ENCODE measurements at places on chromosomes 3 and 15.
A peak's percentile ranks its signal among the peaks of the same experiment; 100 is the strongest.

DNA sequence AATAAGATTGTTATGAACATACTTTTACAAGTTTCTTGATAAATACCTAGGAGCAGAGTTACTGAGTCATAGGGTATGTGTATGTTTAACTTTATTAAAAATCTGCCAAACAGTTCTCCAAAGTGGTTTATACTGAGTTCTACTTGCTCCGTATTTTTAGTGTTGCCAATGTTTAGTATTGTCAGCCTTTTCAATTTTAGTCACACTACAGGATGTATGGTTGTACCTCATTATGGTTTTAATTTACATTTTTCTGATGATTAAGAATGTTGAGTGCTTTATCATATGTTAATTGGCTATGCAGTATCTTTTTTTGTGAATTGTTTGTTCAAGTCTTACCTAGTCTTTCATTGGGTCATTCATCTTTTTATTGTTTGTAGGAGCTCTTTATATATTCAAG is 4.3 kb downstream of the TMOD3 start:
- H3K4me1 ChIP-seq, result peaks cover 79% of the 10 kb centered on the region
- H3K4me3 ChIP-seq, result peak overlapping the region; percentile 25
- no peak overlapping the region for H3K27ac ChIP-seq
- peaks cover 2% of the 10 kb centered on the region for H3K36me3 ChIP-seq
- DNase-seq, result no peak
- H3K27me3 ChIP-seq, result no peaks in the 10 kb centered on the region

GRCh38 chr3:161042023-161042501 is 63.1 kb downstream of the B3GALNT1 start:
- no peaks in the 10 kb centered on the region for H3K27me3 ChIP-seq
- DNase-seq, result no peak
- H3K36me3 ChIP-seq, result peaks cover 1% of the 10 kb centered on the region
- no peak overlapping the region for H3K27ac ChIP-seq
- no peak overlapping the region for H3K4me3 ChIP-seq

- no peaks in the 10 kb centered on the region for H3K27me3 ChIP-seq
- no peaks in the 10 kb centered on the region for H3K4me1 ChIP-seq
- H3K36me3 ChIP-seq, result no peaks in the 10 kb centered on the region
- DNase-seq, result no peak
Measured at GRCh38 chr3:107848351-107848915, 242.4 kb downstream of the CD47 start.

DNA sequence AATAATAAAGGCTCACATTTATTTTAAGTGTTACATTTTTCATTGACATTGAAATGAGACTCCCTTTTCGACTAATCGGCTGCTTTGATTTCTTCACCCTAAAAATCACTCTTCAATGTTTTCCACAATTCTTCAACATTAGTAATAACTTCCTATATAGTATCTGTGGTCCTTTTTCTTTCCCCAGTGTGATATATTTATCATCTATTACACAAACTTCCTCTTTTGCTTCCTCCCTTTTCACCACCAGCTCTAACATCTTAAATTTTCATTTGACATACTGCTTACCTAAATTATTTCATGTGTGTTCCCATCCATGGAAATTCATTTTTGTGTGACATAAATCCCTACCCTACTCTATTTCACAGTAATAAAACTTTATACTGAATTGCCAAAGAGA is 244.4 kb downstream of the TIGIT start:
- no peaks in the 10 kb centered on the region for H3K27me3 ChIP-seq
- peaks cover 18% of the 10 kb centered on the region for H3K36me3 ChIP-seq
- H3K4me1 ChIP-seq, result peaks cover 18% of the 10 kb centered on the region
- DNase-seq, result no peak
- no peak overlapping the region for H3K4me3 ChIP-seq

DNA sequence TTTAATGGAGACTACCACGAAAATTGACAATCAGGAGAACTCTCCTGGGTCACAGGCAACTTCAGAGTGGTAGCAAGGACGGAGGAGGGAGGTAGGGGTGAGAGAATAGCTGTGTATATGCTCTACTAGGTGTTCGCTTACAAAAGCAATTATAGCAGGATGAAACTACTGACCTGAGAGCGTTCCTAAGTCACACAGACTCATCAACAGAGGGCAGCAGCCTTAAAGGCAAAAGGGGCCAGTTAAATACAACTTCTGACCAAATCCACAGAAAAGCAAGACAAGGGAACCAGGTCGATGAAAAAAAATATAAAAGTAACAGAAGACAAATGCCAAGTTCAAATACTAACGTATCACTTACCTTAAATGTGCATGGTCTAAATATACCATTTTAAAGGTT is 894.6 kb downstream of the PLOD2 start:
- no peaks in the 10 kb centered on the region for H3K27me3 ChIP-seq
- H3K36me3 ChIP-seq, result no peaks in the 10 kb centered on the region
- H3K4me1 ChIP-seq, result no peaks in the 10 kb centered on the region
- no peak overlapping the region for H3K4me3 ChIP-seq

DNA sequence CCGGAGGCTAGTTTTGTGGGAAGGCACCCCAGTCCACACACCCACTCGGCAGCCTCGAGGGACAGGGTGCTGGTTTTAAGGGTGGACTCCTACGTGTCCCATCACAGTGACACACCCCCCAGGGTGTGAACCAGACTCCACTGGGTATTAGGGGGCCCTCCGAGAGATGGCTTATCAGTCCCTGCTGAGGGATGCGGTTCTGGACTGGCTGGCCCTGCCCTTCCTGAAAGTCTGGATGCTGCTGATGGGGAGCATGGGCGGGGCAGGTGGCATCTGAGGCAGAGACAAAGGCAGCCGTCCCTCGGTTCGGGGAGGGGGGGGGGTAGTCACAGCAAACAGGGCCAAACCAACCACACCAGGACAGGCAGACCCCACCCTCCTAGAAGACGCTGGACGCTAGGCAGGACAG is 939 bp upstream of the ULK3 start:
- peaks cover 8% of the 10 kb centered on the region for H3K36me3 ChIP-seq
- peak overlapping the region; percentile 89 for H3K4me3 ChIP-seq
- H3K4me1 ChIP-seq, result peaks cover 48% of the 10 kb centered on the region
- H3K27me3 ChIP-seq, result no peaks in the 10 kb centered on the region

GRCh38 chr3:108243243-108243642 is 21.0 kb upstream of the IFT57 start:
- no peak for DNase-seq
- H3K4me3 ChIP-seq, result no peak overlapping the region
- H3K36me3 ChIP-seq, result no peaks in the 10 kb centered on the region
- peaks cover 13% of the 10 kb centered on the region for H3K4me1 ChIP-seq
